NCI-H1417 (cell line): ENCODE measurements at places on chromosomes 16 and 17.

DNA sequence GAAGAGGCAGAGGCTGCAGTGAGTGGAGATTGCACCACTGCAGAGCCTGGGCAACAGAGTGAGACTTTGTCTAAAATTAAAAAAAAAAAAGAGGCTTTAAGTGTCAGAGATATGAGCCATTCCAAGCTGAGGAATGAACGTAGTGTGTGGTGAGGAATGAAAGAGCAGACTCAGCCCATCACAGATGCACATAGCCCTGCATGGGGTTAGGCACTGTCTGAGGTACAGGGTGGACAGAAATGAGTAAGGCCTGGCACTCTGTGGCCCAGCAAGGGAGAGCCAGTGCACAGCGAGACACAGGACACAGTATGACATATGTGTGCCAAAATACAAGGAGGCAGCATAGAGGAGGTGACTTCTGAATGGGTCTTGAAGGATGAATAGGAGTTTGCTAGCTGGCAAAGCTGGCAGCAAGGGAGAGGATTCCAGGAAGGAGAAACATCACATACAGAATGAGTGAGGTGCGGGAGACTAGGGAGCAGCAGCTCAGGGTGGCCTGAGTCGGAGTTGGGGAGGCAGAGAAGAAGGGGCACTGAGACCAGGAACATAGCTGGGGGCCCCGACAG, 8.7 kb upstream of the ZNF469 start:
- DNase-seq: no peak

- no peak for DNase-seq
These were observed 30.0 kb downstream of the CRAMP1 start for GRCh38 chr16:1642148-1642547.

GRCh38 chr16:73215678-73216377, 167.9 kb upstream of the ZFHX3 start:
- no peak for DNase-seq

DNA sequence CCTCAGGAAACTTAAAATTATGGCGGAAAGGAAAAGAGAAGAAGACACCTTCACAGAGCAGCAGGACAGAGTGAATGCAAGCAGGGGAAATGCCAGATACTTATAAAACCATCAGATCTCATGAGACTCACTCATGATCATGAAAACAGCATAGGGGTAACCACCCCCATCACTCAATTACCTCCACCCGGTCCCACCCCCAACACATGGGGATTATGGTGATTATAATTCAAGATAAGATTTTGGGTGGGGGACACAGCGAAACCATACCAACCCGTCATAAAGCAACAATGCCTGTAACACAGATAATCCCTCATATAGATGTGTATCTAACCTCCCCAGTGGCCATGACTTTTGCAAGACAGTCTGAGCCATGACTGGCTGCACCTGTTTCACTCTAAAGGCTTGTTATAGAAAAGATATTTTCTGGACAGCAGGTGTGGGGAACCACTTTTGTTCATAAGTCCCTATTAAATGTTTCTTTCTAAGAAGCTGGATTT, 7.0 kb upstream of the GSDMA start:
- DNase-seq: no peak

DNA sequence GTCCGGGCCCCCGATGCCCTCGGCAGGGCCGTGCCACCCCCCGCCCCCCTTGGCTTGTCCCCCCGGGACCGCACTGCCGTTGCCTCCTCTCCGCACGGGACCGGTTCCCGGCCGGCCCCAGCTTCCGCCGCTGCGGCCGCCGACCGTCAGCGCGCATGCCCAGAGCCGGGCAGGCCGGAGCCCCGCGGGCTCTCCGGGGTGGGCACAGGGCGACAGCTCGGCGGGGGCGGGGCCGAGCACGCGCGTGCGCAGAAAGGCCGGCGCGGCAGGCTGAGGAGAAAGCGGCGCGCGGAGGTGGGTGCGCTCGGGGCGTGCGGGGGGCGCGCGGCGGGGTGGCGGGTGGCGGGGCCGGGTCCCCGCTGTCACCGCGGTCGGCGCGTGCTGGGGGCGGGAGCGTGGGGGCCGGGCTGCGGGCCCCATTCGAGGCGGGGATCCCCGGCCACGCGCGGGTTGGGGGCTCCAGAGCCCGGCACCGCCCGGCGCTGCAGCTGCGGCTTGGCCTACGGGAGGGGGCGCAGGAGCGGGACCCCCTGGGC, at the start of gene TBC1D24:
Gene TBC1D24 (plus strand): TSS at position 251 of the 536 bp plus-strand sequence. CDS start 21,022 bp downstream, outside the sequence.
- peak; percentile 87 for DNase-seq
